Skeletal muscle cell (primary cell): ENCODE measurements at places on chromosomes 3 and 15.

GRCh38 chr15:57890351-57890750, 175.2 kb downstream of the ALDH1A2 start:
- no peak for DNase-seq

DNA sequence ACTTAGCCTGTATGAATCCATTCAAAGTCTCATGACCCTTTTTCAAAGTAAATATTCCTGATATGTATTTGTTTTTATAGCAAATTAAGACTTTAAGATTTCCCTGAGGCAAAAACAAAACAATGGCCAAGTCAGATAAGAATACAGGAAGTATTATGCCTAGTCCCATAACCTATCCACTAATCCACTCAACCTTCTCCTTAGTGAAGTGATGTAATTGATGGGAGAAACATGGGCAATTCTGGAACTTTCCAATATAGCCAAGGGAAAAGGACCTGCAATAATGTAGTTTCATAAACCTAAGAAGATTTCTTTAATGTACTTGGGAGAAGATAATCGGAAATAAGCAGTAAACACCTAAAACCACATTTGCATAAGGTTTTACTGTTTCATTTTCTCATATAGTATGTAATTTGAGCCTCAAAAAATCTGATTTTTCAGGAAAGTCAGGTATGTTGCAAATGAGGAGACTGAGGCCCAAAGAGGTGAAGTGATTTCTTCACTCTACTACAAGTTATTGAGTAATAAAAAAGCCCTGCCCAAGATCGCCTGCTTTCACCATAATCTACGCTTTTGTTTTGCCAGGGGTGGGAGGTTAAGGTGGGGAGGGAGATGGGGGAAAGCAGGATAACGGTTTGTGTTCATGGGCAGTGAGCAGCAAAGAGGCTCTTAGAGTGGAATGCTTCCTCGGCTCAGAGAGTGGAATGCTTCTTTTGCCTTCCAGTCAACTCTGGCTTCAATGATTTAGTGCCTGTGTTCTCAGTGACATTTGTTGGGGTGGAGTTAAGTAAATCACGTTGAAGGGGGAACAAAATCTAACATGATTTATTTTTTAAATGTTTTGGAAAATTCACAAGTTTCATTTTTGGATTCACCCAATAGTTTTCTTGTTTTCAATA, 95.0 kb upstream of the FNDC3B start:
- no peak for DNase-seq

- no peak for DNase-seq
Observed at GRCh38 chr3:54954521-54954920, 26.7 kb upstream of the LRTM1 start.

GRCh38 chr15:70517194-70517590, 246.2 kb downstream of the UACA start:
- no peak for DNase-seq

- DNase-seq = no peak
Observed at GRCh38 chr3:149545049-149545448, 70.6 kb downstream of the TM4SF4 start.

DNA sequence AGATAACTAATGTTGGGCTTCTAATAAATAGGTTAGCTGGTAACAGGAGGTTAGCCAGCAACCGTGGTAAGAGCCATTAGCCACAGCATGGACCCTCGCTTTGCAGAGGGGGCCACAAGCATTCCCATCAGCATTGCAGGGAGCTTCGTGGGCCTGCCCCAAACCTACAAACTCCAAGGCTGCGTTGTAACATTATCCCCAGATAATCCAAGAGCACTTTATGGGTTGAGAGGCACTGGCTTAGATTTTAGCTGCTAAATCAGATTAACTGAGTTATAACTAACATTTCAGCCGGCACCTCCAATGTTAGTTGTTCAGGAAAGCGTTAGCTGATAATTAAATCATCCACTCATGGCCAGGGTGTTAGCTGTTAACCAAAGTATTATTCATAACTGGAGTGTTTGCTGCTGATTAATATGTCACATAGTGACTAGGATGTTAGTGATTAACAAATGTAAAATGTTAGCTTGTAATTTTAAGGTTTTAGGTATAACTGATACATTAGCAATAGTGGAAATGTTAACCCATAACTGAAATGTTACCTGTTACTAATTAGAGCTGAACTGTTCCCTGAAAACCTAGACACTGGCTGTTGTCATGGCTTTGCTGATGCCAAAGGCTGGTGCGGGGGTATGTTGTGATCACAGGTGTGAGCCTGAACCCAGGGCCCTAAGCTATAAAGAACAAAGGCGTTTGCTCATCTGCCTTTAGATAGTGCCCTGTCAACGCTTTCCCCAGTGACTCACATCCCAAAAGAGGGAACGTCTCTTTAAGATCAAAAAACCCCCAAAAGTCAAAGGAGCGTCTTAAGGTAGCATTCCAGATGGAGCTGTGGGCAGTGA, 56.2 kb downstream of the SLC6A6 start:
- DNase-seq = no peak

DNA sequence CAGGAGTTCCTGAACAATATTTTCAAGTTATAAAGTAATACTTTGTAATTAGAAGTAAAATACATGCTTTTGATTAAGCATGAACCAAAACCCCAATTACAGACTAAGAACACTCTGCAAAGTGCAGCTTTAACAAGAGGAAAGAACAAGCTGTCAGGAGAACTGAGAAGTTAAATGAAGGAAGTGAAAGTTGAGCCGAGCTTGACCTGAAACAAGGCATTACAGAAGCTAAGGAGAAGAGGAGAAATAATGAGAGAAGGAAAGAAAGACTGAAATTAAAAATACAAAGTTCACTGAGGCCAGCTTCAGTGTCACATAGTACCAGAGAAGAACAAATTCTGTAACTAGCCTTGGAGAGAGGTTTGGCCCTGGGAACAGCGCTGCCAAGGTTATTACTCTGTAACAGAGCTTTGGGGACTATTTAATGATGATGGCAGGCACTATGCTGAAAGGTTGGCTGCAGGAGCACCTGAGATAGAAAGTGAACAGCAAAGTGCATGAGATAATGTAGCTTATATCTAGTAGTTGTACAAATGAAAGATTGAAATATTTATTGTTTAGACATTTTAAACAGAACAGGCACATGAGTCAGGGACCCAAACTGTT, 241.9 kb upstream of the PEX5L start:
- no peak for DNase-seq

DNA sequence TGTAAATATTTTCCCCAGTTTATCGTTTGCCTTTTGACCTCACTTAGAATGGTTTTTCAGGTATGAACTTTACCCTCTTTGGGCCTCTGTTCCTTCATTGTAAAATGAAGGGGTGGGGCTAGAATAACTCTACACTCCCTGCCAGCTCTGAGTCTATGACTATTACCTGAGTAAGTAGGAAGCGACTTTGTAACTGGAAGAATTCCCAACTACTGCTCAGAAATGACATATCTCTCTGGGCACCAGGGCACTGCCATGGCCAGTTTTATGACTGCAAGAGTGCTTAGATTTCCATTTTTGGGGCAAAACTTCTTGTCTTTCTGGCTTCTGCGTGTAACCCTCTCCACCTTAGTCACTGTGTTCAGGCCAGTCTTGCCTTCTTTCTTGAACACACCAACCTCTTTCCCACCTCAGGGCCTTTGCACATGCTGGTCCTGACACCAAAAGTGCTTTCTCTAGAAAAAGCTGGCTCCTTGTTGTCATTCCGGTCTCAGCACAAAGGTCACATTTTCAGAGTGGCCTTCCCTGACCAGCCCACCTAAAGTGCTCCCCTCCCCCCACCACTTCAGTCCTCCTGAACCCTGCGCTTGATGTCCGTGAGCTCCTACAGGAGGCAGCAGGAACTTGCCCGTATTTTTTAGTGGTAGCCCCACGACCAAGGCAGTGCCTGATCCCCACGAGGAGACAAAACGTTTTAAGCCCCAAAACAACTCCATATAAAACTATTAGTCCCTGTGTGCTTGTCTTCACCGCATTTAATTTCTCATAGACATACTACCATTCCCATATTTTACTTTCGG, 25.6 kb downstream of the CDCP1 start:
- no peak for DNase-seq
